ENCODE measurements at places on chromosomes 2 and 18.
A peak's percentile ranks its signal among the peaks of the same experiment; 100 is the strongest.

- no peak for DNase-seq
Measured at GRCh38 chr2:225173909-225174308, 131.6 kb upstream of the DOCK10 start.

DNA sequence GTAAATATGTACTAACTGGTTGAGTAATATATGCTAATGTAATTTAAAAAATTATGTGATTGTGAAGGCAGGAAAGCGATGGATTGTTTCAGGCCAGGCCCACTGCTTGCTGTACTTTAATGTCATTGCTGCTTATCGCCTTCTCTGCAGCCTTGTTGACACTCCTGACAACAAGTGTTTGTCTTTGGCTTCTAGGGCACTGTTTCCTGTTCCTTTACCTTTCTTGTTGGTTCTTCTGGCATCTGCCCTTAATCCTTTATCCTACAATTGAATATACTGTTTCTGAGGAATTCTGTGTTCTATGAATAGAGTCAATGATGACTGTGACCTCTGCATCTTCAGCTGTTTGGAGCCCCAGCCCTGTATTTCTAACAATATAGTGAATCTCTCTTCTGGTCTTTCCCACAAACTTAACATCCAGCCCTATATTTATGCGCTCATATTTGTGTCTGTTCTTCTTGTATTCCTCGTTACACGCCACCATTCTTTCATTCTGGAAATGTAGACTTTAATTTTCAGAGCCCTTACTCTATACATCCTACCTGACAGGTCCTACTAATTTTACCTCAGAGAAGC is 17.6 kb downstream of the ACSL3 start:
- no peak for DNase-seq

DNA sequence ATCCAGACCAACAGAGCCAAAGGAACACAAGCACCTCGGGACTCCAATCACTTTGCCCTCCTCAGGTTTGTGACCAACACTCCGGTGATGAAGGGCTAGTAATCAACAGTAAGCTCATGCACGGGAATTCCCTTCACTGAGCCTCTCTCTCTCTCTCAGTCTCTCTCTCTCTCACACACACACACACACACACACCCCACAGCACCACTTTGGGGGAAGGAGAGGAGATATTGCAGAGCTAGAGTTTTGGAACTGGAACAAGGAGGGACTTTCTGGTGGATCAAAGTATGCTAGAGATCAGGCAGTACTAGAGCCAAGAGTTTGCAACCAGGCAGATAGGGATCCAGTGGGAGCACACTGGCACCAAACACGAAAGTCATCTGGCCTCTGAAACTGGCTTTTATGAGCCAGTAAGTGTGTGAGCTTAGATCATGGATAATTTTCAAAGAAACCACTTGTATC is 98.7 kb downstream of the ANKRD44 start:
- no peak for DNase-seq

GRCh38 chr18:49510393-49511115 is 23.5 kb upstream of the C18orf32 start:
- DNase-seq: peak; percentile 71

GRCh38 chr2:227482638-227483340 is 10.8 kb downstream of the AGFG1 start:
- no peak for DNase-seq

Measured in muscle of back (tissue), 13 donors.